RPMI7951 (cell line): ENCODE measurements at places on chromosomes 2 and 18. TPM values are rescaled to one million over a fixed set of nuclear protein-coding genes. Genes with fewer than 3 reads are reported as not detected.

DNA sequence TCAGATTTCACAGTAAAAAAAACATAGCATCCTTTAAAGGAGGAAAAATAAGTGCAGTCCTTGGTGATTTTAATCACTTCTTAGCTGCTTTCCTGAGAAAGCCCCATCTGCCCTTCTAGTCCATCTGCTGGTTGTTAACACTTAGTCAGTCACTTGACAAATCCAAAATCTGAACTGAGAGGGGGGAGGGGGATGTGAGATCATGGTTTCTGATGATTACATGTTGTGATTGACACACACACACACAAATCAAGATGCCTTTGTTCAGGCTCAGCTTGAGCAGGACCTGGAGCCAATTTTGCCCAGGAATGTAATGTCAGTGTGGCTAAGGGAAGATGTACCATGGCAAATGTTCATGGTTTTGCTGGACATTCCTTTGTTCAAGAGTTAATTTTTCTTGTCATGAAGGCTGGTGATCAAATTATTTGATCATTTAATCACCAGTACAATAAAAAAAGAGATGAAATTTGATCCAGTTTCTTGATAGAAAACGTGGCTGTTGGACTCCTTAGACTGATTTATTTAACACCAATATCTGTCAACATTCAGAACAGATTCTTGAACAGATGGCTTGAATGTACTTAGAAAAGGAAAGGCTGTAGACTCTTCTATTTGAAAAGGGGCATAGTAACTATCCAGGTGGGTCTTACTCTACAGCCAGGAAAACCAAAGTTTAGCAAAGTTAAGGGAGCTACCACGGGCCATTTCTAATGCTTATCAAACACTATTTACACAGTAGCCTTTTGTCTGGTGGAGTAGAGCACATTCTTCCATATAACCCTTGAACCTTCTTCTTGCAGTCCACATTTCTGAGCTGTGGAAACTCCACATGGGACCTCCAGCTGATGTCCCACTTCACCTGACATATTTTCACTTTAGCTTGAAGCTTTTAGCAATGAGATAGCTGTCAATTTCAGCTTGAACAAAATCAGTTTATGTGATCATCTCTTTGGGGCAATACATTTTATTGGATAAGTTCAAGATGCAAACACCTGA is 408.7 kb downstream of the PIK3C3 start:
- no peak for DNase-seq

- DNase-seq: no peak
These were observed 29.1 kb downstream of the PPM1B start for GRCh38 chr2:44197816-44198215.

DNA sequence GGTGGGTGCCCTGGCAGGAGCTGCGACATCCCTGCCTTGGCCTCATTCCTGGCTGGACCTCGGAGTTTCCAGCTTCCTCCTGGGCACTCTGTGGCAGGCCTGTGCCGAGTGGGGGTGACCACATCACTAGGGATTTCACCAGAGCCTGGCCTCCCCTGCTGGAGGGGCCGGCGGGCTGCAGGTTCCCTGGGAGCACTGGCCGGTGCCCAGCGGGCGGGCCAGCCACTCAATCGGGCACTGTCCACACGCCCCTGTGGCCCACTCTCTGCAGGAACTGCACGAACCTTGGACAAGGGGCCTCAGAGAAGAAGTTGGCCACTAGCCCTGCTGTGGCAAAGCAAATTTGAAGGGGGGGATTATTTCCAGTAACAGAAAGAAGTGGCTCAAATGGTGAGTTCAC is 110.7 kb upstream of the APCDD1 start:
- no peak for DNase-seq

DNA sequence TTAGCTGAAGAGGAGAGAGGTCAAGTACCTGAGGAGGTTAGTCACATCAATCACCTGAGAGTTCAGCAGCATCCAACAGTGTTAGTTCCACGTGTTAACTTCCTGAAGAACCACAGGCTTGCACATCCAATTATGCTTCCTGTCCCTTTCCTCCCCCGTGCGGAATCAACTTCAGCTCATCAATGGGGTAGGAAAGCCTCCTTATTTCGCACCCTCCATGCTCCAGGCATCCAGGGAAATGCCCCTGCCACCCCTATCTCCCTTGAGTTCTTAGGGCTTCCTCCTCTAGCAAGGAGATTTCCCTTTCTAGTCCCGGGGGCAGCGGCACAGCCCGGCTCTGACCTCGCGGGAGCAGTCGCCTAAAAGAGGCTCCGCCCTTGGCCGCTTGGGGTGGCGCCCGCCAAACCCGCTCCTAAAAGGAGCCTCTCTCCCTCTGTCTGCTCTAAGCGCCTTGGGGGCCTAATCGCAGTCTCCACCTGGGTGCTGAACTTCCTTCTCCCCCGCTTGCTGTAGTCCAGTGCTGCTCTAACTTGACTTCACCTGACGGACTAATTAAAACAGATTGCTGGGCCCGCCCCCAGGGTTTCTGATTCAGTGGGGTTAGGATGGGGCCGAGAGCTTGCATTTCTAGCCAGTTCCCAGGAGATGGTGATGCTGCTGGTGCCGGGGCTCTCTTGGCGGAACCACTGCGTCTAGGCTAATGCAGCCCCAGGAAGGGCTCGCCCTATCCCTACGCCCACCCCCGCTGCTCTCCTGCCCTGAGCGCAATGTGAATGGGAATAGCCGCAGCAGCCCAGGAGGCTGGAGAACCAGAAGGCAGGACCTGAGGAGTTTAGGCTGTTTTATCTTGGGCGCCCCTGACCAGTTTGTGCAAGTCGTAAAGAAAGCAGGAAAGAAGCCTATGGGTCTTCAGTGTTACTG is 3.4 kb upstream of the TET3 start:
- DNase-seq: peak; percentile 45

DNA sequence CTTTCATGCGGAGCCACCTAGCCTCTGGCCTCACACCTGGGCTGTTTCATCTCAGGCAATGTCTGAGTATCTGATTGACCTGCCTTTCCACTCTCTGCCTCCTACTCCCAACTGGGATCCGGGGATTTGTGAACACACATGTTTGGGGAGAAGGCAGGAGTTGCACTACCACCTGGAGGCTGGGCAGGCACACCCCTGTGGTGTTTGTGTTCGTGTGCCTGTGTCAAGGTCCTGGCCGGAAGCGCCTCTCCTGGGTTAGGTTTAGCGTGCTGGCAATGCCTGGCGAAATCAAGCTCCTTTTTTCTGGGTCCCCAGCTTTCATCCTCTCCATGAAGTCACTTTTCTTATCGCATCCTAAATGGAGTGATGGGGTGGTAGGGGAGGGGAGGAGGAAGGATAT is 63.9 kb downstream of the GATA6 start:
- no peak for DNase-seq

DNA sequence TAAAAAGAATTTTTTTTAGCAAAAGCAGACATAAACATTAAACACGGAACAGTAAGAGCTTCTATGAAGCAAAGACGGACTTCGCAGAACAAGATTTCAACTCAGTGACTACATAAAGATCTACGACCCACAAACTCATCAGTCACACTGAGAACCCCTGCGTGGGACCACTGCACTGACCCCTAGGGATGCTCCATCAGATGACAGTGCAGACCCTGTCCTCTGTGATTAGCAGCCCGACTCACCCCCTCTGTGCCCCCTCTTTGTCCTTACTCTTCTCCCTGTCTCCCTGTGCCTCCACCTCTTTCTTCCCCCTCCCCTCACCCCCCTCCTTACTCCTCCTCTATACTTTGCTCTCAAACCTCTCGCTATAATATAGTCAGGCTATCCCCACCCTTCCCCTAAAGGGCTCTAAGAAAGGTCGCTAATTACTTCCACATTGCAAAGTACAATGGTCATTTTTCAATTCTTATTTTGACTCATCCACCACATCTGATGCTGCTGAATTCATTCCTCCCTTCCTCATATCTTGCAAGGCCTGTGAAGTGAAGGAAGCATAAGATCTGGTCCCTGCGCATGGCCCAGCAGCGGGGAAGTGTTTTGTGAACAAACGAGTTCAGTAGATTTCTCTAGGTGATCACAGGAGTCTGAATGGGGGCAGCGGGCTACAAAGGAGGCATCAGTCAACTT is 89.3 kb downstream of the CABYR start:
- DNase-seq: peak; percentile 87

GRCh38 chr2:240793313-240794177 is 26.5 kb downstream of the KIF1A start:
- no peak for DNase-seq

DNA sequence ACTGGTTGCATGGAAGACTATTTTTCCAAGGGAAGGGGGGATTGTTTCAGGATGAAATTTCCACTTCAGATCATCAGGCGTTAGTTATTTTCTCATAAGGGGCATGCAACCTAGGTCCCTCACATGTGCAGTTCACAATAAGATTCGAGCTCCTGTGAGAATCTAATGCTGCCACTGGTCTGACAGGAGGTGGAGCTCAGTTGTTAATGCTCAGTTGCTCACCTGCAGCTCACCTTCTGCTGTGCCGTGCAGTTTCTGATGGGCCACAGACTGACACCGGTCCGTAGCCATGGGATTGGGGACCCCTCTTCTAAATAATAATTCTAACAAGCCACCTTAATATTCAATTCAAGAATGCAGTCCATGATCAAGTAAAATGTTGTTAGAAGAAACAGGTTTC is 34.9 kb downstream of the PLCL1 start:
- no peak for DNase-seq

DNA sequence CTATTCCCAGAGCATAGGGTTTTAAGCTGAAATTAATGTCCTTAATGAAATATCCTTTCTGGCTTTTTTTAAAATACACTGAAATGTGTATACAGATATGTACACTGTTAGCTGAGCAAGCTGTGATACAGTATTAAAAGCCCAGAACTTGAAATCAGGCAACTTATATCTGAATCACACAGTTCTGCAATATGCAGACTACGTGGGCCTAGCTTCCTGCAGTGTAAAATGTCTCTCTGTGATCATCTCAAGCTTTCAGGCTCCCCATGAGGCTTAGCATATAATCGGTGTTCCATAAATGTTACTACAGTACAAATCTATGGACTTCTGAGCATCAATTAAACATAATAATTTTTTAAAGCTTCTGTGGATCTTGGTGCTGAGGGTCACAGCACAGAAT is 8.2 kb downstream of the FBXO15 start:
- no peak for DNase-seq

GRCh38 chr2:129502781-129503180 is 476.7 kb upstream of the RAB6C start:
- DNase-seq: no peak

- DNase-seq: no peak
These were observed 96.5 kb downstream of the ZNF532 start for GRCh38 chr18:58960946-58961722.

DNA sequence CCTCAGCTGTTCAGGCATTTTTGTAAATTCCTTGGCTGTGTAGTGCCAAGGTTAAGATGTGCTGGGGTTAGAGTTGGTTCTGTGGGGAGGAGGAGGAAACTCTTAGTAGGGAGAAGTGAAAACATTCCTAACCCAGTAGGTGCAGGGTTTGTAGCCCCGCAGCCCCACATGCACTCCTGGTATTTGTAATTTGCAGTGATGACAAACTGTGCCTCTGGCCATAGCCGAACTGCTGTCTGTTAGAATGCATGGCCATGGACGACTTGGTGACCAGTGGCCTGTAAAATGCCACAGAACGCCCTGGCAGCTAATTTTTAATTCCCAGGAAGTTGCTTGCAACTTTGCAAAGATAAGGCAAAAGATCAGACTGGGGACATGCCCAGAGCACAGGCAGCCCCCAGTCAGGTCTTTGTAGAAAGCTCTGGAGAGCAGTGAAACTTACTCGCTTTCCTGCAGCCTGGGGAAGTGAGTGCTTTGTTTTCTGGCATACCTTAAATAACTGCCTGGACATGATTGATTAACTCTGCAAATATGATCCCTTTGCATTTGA is 38.4 kb downstream of the LYPD6B start:
- peak; percentile 89 for DNase-seq

- no peak for DNase-seq
These were observed 46.8 kb upstream of the ACMSD start for GRCh38 chr2:134791616-134792015.

GRCh38 chr2:171208657-171209056 is 48.0 kb upstream of the TLK1 start:
- DNase-seq: no peak

- no peak for DNase-seq
These were observed 72.9 kb downstream of the CLHC1 start for GRCh38 chr2:55159037-55159651.

DNA sequence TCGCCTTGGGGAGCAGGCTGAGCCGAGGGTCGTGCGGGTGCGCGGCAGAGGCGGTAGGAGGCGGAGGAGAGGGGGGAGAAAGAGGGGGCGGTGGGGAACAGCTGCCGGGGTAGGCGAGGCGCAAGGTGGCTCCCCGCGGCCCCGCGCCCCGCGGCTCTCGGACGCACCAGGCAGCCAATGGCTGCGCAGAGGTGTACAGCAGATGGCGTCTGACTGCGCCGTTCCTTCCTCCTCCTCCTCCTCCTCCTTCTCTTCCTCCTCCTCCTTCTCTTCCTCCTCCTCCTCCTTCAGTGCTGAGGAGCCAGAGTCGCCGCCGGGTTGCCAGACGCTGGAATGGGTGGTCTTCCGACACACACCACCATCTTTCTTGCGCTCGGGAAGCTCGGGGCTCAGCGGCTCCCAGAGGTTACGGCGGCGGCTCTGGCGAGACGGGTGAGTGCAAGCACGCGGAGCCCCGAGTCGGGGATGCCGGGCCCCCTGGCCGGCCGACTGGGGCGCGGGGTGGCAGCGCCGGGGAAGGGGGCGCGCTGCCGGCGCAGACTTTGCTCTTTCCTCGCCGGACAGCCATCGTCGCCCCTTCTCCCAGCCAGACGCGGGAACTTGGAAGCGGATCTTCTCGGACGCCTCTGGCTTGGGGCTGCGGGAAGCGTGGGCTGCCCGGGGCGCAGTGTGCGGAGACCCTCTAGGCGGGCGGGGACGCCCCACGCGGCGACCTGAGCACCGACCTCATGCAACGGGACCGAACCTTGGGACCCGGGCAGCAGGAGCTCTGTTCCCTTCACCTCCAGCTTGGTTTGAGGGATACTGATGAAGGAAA is at the start of gene THSD7B:
TSS of gene THSD7B (plus strand) at position 290 of the 817 bp plus-strand sequence. CDS start 116,634 bp downstream, outside the sequence.
- DNase-seq: no peak

- peak; percentile 10 for DNase-seq
These were observed 814.2 kb downstream of the LRP1B start for GRCh38 chr2:141316606-141317005.

DNA sequence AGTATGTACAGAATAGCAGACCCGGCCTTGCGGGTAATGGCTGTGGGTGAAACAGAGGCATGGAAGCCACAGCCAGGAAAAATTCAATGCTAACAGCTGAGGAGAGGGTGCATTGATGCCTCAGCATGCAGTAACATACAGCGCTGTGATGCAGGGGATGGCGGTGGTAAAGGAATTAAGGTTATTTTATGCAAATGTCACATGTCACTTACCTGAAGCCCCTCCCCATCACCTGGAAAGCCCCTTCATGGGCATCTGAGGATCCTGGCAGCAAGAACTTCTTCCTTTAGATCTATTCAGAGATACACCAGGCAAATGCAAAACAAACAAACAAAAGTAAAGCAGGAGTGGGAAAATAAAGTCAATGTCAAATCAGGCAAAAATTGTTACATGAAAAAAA is 1.7 kb upstream of the SP110 start:
- DNase-seq: no peak

GRCh38 chr2:134973241-134974138 is 54.9 kb downstream of the CCNT2 start:
- no peak for DNase-seq

Gene ALPI
- not detected in 2 replicates for total RNA-seq

Gene ARHGEF4
- total RNA-seq: 2.2 and 2.5 TPM in 2 replicates

Gene NAT8
- total RNA-seq: not detected in 2 replicates

Gene LYPD1
- 20.3 and 23.7 TPM in 2 replicates for total RNA-seq
